Activated B cell treated with CpG ODN at 0.5 μM for 24 hours (primary cell): ENCODE measurements at places on chromosomes 6 and 20. TPM values are rescaled to one million over a fixed set of nuclear protein-coding genes. Genes with fewer than 3 reads are reported as not detected.

SEMG1 gene
- not detected in 2 replicates for total RNA-seq

MCHR2 gene
- total RNA-seq, result not detected in 2 replicates

CD83 gene
- total RNA-seq, result 483 and 492 TPM in 2 replicates

KCNK5 gene
- total RNA-seq, result not detected in 2 replicates

DLGAP4 gene
- 36.4 and 38.7 TPM in 2 replicates for total RNA-seq

PPARD gene
- 20.2 and 21.4 TPM in 2 replicates for total RNA-seq

FILIP1 gene
- not detected in 2 replicates for total RNA-seq

OR2H1 gene
- not detected in 2 replicates for total RNA-seq

- H3K4me3 ChIP-seq, result no peak overlapping the region
- DNase-seq, result no peak
- H3K27ac ChIP-seq, result no peak overlapping the region
- H3K4me1 ChIP-seq, result no peaks in the 10 kb centered on the region
- no peaks in the 10 kb centered on the region for H3K36me3 ChIP-seq
Observed at GRCh38 chr6:119879731-119880130, 530.2 kb upstream of the MAN1A1 start.

GRCh38 chr20:24987244-24987643 lies 5.3 kb downstream of the APMAP start:
- no peak overlapping the region for H3K27ac ChIP-seq
- peaks cover 35% of the 10 kb centered on the region for H3K36me3 ChIP-seq
- H3K27me3 ChIP-seq, result no peaks in the 10 kb centered on the region
- H3K4me3 ChIP-seq, result no peak overlapping the region
- peaks cover 24% of the 10 kb centered on the region for H3K4me1 ChIP-seq

GRCh38 chr6:6771964-6772363 lies 183.4 kb downstream of the LY86 start:
- H3K36me3 ChIP-seq, result no peaks in the 10 kb centered on the region
- no peaks in the 10 kb centered on the region for H3K4me1 ChIP-seq
- peaks cover 12% of the 10 kb centered on the region for H3K27me3 ChIP-seq
- H3K4me3 ChIP-seq, result no peak overlapping the region

DNA sequence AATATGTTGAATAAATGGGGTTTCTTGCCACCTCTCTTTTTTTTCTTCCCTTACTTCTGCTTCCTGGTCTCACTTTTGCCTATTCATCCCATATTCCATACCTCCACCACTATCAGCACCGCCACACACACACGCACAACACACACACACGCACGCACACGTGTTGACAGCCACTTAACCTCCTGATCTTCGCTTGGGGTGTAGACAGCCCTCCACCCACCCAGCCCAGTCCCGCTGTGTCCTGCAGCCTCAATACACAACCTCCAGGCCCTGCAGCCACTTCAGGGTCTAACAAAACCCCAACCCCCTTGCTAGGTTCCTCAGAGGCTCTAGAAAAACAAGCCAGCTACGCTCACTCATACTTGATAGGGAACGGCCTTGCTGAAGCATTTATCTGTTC lies 72.3 kb downstream of the LINC00237 start:
- H3K4me1 ChIP-seq, result no peaks in the 10 kb centered on the region
- no peak for DNase-seq
- H3K4me3 ChIP-seq, result no peak overlapping the region
- H3K27me3 ChIP-seq, result peaks cover 17% of the 10 kb centered on the region
- no peaks in the 10 kb centered on the region for H3K36me3 ChIP-seq
- H3K27ac ChIP-seq, result no peak overlapping the region

- no peaks in the 10 kb centered on the region for H3K27me3 ChIP-seq
- no peak overlapping the region for H3K27ac ChIP-seq
- peaks cover 14% of the 10 kb centered on the region for H3K4me1 ChIP-seq
- no peaks in the 10 kb centered on the region for H3K36me3 ChIP-seq
- DNase-seq, result no peak
Observed at GRCh38 chr6:33602180-33602579, 18.9 kb upstream of the ITPR3 start.

- no peak for DNase-seq
- peaks cover 60% of the 10 kb centered on the region for H3K4me1 ChIP-seq
- peak overlapping the region; percentile 70 for H3K27ac ChIP-seq
- H3K27me3 ChIP-seq, result no peaks in the 10 kb centered on the region
Observed at GRCh38 chr6:157535340-157536222, 154.6 kb downstream of the ZDHHC14 start.

DNA sequence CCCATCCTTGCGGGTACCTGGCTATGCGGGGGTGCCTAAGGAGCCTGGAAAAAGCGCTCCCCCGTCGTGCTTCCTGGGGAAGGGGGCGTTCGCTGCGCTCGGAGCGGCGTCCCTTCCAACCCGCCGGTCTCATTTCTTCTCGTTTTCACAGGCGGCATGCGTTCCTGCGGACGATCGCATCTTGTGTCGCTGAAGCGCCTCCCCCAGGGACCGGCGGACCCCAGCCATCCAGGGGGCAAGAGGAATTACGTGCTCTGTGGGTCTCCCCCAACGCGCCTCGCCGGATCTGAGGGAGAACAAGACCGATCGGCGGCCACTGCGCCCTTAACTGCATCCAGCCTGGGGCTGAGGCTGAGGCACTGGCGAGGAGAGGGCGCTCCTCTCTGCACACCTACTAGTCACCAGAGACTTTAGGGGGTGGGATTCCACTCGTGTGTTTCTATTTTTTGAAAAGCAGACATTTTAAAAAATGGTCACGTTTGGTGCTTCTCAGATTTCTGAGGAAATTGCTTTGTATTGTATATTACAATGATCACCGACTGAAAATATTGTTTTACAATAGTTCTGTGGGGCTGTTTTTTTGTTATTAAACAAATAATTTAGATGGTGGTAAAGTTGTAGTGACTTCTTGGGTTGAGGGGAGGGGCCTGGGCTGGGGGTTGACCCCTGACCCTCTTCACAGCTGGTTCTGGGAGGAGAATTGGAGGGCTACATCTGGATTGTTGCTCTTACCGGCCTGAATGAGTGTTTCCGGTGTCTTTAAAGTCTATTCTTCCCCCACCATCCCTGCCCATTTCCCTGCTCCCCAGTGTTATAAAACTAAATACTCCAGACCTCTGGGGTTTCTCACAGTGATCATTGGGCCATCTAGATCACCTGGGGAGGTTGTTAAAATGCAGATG lies 1.1 kb downstream of the ID1 start:
- peaks cover 3% of the 10 kb centered on the region for H3K36me3 ChIP-seq
- peak; percentile 30 for DNase-seq
- H3K27me3 ChIP-seq, result peaks cover 44% of the 10 kb centered on the region
- H3K27ac ChIP-seq, result no peak overlapping the region
- peaks cover 30% of the 10 kb centered on the region for H3K4me1 ChIP-seq
- H3K4me3 ChIP-seq, result peak overlapping the region; percentile 97

DNA sequence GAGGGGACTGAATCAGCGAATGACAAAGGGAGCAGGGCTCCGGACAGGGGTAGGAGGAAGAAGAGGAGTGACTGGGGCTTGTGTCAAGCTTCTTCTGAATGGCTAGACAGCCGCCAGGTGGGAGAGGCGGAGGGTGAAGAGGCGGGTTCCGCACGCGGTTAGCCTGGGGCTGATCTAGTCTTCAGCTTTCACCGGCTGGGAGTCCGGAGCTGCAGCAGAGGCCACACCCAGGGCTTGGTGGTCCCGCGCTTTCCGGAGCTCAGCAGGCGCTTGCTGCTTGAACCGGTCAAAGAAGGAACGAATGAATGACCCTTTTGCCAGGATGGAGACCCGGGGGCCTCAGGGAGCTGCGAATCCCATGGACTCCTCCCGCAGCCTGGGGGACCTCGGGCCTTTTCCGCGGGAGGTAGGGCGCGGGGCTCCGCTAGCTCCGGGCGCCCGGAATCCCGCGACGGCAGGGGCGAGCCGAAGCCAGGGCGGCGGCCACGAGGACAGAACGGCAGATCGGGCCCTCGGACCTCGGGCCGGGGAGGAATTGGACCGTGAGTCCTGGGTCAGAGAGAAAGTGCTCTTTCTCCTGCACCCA lies at the start of gene C6orf141:
C6orf141 (plus strand) TSS at position 177 of the 586 bp plus-strand sequence; CDS start at position 302, 125 bp downstream.
- no peak for DNase-seq
- no peaks in the 10 kb centered on the region for H3K36me3 ChIP-seq
- peaks cover 42% of the 10 kb centered on the region for H3K27me3 ChIP-seq
- no peak within 1 kb of the TSS for H3K27ac ChIP-seq

GRCh38 chr6:105587349-105588122 lies 184.7 kb upstream of the PREP start:
- peaks cover 7% of the 10 kb centered on the region for H3K4me1 ChIP-seq
- peaks cover 5% of the 10 kb centered on the region for H3K27me3 ChIP-seq
- DNase-seq, result no peak
- no peaks in the 10 kb centered on the region for H3K36me3 ChIP-seq
- H3K27ac ChIP-seq, result no peak overlapping the region
- no peak overlapping the region for H3K4me3 ChIP-seq

DNA sequence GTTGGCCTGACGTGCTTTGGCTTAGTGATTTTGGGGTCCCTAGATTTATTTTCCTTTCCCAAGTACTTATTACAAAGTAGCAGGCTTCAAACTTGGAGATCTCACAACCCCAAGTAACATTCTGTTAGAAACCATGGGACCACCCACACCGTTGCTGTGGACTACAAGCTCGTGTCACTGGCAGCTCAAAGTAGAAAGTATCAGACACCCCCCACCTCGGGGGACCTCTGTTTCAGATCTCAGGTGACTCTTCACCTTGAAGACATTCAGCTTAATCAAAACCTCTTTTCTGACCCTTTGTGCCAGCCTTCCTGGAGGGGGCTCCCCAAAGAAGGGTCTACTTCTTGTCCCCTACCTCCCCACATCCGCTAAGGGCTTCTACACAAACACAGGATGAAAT lies 15.7 kb upstream of the MYT1 start:
- no peak overlapping the region for H3K4me3 ChIP-seq
- H3K27me3 ChIP-seq, result no peaks in the 10 kb centered on the region
- no peak overlapping the region for H3K27ac ChIP-seq
- H3K36me3 ChIP-seq, result no peaks in the 10 kb centered on the region

DNA sequence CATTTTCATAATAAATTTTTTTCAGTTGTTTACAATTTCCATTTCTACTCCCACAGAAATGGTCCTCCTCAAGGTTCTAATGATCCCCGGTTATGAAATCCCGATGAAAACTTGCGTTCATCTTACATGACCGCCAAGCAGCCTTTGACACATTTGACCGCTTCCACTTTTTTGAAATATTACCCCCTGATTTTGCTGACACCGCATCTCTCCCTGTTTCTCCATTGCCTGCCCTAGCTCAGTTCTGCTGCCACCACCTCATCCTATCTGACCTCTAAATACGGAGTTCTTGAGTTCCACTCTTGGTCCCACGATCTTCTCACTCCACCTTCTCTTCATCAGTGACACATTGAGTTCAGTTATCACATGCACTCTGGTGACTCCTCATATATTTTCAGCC lies 74.1 kb downstream of the SLC35B3 start:
- H3K36me3 ChIP-seq, result no peaks in the 10 kb centered on the region
- H3K27me3 ChIP-seq, result peaks cover 4% of the 10 kb centered on the region
- no peak for DNase-seq
- H3K27ac ChIP-seq, result no peak overlapping the region
- no peak overlapping the region for H3K4me3 ChIP-seq

DNA sequence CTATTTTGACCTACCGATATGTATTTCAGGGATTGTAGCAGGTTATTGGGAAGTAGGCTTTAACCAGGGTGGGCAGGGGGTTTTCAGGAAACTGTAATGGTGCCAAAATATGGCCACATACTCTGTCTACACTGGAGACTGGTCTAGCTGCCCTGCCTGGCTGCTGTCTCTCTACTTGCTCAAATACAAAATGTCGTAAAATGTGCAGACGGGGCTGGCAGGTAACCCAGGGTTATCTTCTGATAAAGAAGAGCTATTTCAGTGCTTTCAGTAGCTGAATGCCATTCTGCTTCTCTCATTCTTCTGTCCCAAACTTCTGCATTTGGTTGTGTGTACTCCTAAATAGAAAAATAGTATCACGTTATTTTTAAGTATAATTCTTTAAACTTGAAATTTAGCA lies 616.2 kb downstream of the EPM2A start:
- H3K4me1 ChIP-seq, result no peaks in the 10 kb centered on the region
- no peaks in the 10 kb centered on the region for H3K27me3 ChIP-seq
- H3K27ac ChIP-seq, result no peak overlapping the region
- no peaks in the 10 kb centered on the region for H3K36me3 ChIP-seq
- no peak for DNase-seq
